ENCODE measurements at places on chromosomes 5 and 9.

DNA sequence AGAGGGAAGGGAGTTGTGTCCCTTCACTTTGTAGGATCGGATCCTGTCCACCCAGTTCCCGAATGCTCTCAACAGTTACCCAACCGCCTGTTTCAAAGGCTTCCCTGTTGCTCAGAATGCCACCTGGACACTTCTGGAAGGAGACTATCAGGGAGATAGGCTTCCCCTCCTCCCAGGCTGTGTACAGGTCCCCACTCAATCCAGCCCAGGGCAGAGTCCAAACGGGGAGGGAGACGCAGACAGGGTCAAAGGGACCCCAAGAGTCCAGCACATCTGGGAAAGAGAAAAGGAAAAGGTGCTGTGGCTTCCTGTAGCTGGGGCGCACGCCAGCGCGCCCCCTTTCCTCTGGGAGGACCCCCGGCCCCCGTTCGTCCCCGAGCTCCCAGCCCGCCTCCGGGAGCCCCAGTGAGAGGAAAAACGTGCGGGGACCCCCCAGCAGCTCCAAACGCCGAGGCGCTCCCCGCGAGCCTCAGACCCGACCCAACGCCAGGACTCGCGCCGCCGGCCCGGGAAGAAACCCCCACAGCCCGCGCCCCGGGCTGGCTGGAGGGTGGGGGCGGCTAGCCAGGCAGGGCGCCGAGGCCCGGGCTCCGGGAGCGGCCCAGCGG is 640 bp downstream of the SURF4 start:
- no peak for DNase-seq

GRCh38 chr9:86821006-86821845 is 126.1 kb downstream of the GAS1 start:
- DNase-seq: no peak

DNA sequence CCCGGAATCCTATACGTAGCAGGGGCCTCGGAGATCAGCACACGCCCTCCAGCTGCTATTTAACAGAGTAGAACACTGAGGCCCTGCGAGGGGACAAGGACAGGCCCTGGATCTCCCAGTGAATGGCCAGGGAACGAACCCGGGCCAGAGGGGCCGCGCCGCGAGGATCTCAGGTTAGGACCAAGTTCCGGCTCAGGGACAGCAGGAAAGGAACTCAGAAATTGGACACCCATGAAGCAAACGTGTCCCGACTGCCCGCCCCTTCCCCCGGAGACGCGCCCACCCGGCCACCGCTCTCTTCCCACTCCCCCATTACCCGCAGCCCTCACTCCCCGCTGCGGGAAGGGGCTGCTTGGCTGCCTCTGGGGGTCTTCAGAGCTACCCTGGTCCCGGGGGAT is 1.0 kb upstream of the FOXE1 start:
- DNase-seq: no peak

DNA sequence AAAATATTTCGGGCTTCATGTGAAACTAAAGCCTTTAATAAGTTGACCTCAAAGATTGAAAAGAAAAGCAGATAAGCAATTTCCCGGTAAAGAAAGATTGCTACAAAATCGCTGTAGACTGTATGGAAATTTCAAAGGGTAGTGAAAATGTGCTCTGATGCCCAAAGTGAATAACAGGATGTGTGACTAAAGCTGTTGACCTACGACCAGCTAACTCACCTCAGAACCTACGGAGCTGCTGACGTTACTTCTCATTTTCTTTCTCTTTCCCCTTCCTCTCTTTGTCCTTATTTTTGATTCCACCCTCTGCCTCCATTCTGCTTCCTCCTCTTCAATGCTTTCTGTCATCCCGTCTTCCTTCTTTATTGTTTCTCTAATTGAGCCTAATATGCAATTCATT is 103.2 kb downstream of the PDE4D start:
- DNase-seq: no peak

- no peak for DNase-seq
Measured at GRCh38 chr5:171431251-171431777, 11.9 kb downstream of the FGF18 start.

- DNase-seq: no peak
Measured at GRCh38 chr9:89375191-89375760, 57.0 kb downstream of the SECISBP2 start.

DNA sequence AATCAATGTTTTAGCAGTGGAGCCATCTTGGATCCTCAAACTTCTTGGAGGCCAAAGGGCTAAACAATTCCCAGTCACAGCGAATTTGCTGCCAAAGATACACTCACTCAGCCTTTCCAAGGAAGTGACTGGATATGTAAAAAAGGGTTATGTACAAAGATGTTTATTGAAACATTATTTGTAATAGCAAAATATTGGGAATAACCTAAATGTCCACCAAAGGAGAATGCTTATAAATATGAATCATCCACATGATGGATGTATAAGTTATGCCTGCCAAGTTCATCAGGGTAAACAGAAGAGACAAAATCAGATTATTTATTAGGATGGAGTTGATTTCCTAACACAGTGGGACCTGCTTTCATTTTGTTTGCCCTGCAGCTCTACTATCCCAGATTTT is 145.2 kb upstream of the ABCA1 start:
- no peak for DNase-seq

- no peak for DNase-seq
Measured at GRCh38 chr9:33048054-33048465, 23.0 kb downstream of the DNAJA1 start.

- DNase-seq: no peak
Measured at GRCh38 chr5:178998441-178998840, 3.3 kb upstream of the GRM6 start.

- DNase-seq: no peak
Measured at GRCh38 chr5:151023651-151024050, 3.3 kb downstream of the GPX3 start.

DNA sequence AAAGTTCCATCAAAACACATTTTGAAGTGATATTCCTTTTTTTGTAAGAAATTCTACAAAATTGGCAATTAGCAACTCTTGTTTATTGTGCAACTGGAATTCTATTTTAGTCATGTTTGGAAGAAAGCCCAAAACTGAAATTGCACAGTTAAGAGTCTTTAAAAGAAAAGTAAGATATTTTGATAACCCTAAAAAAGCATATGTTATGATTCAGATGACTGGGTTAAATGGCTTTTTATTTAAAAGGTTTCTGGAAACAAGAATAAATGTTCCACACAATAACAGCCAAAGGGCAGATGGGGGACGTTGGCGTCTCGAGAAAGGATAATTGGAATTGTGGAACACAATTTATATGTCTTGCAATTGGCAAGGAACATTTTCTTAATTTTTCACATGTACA is 275.2 kb downstream of the CDH9 start:
- DNase-seq: no peak

DNA sequence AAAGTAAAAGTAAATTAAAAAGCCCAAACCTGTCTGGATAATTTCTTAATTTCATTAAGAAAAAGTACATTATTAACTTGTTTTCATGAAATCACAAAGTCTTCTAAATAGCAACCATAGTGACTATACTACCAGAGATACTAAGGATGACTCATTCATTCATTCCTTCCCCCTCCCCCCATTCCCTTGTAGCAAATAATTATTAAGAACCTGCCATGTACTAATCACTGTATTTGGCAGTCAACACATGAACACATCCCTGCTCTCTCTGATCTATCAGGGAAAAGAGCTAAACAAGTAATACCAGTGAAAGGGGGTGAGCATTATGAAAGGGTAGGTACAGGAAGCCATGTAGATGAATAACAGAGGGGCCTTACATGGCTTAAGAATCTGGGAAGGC is 203.9 kb downstream of the CWC27 start:
- no peak for DNase-seq

- DNase-seq: no peak
Measured at GRCh38 chr9:98793031-98793430, 3.3 kb downstream of the ANKS6 start.

GRCh38 chr9:105385381-105385985 is 62.4 kb upstream of the FSD1L start:
- DNase-seq: no peak

- DNase-seq: peak; percentile 88
Measured at GRCh38 chr5:88268385-88269184, at the start of gene TMEM161B. TMEM161B (minus strand) TSS chr5:88268845; CDS start chr5:88268723, 122 bp downstream.

DNA sequence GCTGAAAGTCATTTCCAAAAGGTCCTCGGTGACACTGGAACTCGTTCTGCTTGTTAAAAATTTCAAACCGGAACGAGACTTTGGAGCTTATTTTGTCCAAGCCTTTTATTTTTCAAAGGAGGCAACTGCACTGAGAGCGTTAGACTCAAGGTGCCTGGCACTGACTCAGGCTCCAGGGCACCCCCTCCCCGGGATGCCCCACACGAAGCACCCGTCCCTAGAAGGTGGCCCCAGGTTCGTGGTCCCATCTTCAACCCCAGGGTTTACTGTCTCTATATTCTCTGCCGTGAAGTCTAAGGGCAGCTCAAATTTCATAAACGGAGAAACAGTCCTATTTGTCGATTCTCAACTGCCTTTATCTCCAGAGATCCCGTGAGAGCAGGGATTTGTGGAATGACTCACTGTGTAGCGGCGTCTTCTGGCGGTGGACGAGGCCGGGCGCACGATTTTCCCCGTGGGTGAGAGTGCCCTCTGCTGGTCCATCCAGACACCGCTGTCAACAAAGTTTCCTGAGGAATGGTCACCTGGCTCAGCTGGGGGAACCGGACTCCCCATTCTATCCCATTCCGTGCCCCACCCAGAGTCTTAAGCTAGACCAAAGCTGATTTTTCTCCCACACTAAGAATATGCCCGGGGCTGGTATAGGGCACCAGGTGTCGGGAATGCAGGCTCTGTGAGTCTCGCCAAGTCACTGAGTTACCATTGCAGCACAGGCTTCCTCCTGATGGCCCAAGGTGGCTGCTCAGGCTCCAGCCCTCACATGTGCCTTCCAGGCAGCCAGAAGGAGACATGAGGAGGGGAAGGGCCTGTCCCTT is 27.1 kb upstream of the SLC6A19 start:
- peak; percentile 26 for DNase-seq

DNA sequence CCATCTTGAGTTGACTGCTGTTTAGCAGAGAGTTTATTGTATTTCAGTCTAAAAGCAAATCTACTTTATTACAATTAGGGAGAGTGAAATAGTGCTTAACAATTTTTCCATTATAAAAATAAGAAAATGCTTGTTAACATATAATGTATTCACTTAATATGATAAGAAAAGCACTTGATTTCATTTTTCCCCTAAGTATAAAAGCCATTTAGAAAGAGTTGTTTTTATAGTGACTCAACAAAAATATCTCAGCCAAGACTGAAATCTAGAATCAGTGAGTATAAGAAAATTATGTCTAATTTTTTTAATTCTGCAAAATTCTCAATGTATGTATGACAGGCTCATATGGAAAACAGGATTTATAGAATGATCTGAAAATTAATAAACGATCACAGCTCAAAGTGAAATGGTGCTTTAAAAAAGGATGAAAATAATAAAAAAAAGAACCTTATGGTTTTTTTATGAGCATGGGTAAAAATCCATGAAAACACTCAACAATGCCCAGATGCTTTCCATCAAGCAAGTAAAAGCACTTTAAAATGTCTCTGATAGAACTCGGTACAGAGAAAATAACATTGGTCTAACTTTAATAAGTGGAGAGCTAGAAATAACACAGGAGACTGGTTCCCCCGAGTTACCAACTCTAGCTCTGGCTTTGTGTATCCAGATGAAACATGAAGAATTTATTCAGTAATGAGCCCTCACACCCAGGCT is 1057.8 kb upstream of the WWC1 start:
- no peak for DNase-seq

DNA sequence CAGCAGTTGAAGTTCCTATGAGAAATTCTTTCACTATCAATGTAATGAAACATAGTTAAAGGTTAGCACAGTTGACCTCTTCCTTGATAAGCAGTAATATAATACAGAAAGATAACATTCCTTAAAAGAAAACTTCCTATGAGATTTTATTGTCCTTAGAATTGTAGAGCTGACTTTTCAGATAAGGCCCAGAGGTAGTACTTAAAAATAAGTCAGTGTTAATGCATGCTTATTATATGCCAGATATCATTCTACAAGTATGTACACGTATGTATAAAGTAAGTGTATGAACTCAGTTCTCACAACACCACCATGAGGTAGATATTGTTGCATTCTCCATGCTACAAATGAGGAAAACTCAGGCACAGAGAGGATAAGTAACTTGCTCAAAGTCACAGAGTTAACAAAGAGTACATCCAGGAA is 15.3 kb downstream of the AP3S1 start:
- no peak for DNase-seq

DNA sequence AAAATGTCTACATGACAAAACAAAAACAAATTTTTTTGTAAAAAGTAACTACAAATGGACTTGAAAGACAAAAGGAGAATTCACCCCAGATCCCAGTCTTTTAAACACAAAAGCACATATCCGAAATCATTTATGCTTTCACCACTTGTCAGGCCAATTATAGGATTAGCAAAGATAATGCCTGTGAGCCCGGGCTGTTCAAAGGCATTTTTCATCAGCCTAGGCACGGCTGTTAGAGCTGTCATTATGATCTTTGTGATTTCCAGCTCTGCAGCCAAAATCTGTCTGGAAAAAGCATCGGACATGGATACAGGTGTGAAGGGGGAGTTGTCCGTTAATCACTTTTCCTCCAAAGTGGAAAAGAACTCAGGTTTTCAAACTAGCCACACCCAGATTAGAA is 23.6 kb upstream of the RAB14 start:
- DNase-seq: no peak

- no peak for DNase-seq
Measured at GRCh38 chr5:87141544-87141943, 126.1 kb upstream of the RASA1 start.

- no peak for DNase-seq
Measured at GRCh38 chr9:88396836-88397577, 8.8 kb downstream of the SPIN1 start.

DNA sequence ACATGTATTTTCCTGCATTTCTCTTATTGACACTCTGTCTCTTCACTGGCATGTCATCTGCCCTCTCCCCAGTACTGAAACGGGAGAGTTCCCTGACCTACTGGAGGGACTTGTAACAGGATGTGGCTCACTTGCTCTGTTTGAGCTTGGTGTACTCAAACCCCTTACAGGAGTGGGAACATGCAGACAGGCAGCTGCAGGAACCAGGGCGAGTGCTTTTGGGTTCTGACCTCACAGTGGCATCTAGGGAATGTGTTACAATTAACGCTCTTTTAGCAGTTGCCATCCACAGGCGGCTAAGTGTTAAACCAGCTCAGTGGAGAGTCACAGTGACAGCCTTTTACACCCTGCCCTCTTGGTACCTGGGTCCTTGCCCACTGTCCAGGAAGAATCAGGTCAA is 300.3 kb upstream of the GRAMD2B start:
- DNase-seq: no peak

- DNase-seq: no peak
Measured at GRCh38 chr9:103362986-103363385, 367.9 kb downstream of the CYLC2 start.

- DNase-seq: no peak
Measured at GRCh38 chr5:142826741-142827492, 56.7 kb downstream of the ARHGAP26 start.

- DNase-seq: no peak
Measured at GRCh38 chr5:119080936-119081335, 10.0 kb downstream of the DMXL1 start.
